CD4-positive, alpha-beta T cell treated with Interleukin-17A for 1 hour (primary cell): ENCODE measurements at places on chromosomes 3 and 15.

DNA sequence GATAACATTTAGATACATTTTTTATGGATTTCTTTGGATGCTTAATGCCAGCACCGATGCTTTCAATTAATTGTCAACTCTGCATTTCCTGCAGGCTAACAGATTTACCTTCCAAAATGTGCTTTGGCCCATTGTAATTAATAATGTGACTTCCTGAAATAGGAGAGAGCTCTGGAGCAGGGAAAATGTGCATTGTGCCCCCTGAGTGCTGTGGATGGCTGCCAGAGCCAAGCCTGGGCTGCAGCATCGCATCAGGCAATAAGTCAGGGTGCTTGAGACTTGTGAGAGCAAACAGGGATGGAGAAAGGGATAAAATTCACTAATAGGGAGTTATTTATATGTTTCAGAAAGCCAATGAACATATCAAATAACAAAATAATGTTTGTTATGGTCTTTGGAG, 133.8 kb downstream of the MOBP start:
- DNase-seq: no peak

GRCh38 chr3:187914231-187914630, 169.0 kb upstream of the BCL6 start:
- DNase-seq: no peak

GRCh38 chr3:107927361-107928083, 163.3 kb downstream of the CD47 start:
- DNase-seq: peak; percentile 60

- DNase-seq: no peak
Observed at GRCh38 chr3:12663401-12663935, 449 bp downstream of the RAF1 start.

DNA sequence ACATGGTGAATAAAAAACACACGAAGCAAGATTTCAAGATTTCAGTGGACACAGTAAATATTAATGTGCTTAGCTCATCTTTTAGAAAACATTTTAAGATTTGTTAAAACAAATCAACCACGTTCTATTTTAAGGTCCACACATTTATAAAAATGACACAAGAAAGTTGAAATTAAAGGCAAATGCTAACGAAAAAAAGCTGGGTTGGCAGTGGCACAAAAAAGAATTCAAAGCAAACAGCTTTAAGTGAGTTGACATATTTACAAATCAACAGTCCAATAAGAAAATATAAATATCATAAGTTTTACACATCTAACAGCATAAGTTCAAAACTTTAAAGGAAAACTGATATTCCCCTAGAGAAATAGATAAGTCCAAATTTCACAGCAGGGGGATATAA, 430.4 kb upstream of the CCDC54 start:
- no peak for DNase-seq

DNA sequence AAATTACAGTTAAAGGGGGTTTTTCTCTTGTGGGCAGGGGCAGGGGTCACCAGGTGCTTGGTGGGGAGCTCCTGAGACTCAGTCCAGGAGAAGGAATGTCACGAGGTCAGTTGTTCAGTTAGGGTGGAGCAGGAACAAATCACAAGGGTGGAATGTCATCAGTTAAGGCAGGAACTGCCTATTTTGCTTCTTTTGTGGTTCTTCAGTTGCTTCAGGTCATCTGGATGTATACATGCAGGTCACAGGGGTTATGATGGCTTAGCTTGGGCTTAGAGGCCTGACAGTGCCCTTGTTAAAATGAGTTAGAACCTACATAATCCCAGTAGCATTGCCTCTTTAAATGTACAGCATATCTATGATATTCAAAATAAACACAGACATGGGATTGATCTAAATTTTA, 120.2 kb upstream of the CHD2 start:
- DNase-seq: no peak
